Activated CD4-positive, alpha-beta T cell treated with anti-CD3 and anti-CD28 coated beads, Interleukin-2, amount 50 U/mL, for 48 hours (primary cell): ENCODE measurements at places on chromosomes 13 and 19.

DNA sequence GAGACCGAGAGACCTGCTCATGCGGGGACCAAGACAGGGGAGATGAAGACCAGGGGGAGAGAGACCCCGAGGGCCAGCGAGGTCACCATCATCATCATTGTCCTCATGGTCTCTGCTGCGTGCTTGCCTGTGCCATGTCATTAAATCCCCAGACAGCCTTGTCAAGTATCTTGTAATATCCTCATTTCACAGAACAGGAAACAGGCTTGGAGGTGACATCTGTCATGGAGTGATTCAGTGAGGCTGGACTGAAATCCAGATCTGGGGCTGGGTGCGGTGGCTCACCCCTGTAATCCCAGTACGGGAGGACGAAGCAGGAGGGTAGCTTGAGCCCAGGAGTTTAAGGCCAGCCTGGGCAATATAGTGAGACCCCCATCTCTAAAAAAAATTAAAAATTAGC, 5.9 kb upstream of the NANOS2 start:
- no peak for DNase-seq

- peak; percentile 35 for DNase-seq
These were observed 7.0 kb downstream of the PGLYRP1 start for GRCh38 chr19:46015687-46016425.

DNA sequence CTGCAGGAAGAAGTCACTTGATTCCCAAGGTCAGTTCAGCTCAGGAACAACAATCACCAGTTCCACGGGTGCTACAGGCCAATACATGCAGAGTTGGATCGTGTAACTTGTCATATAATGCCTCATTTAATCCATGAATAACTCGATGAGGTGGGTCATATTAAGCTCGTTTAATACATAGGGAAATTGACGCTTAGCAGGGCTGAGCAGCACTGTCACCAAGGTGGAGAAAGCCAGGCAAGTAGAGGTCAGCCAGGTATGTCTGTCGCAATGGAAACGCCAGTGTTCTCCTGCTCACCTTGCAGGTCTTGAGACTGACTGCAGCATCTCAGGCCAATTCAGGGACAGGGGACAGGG, 52.3 kb downstream of the CCDC70 start:
- no peak for DNase-seq

DNA sequence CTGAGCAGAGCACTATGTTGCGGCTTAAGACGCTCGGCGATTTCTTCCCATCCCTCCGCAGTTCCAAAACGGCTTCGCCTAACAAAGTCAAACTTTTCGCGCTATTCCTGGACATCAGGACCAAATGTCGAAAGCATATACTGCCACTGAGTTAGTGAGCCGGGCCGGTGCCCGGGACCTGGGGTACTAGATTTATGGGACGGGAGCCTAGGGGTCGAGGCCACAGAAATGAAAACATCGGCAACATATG, 699 bp downstream of the RCBTB2 start:
- DNase-seq = no peak
